ENCODE measurements at places on chromosomes 4 and X.

DNA sequence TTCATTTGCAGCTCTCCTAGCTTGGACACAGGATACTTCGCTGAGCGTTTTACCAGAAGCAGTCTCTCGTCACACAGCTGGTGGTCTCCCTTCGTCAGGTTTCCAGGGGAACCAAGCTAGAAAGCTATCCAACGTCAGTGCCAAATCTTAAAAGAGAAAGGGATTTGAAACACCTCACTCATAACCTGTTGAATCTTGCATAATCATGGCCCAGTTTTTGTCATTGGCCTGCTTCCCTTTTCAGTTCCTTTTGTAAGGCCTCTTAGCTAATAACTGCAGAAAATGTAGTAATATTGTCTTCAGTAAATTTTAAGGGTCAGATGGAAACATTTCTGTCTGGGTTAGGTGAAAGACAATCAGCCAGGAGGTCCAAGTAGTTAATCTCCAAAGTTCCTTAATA, 22.0 kb downstream of the RAB39B start:
- no peak for DNase-seq

- no peak for DNase-seq
Measured at GRCh38 chr4:186695392-186695791, 28.3 kb downstream of the FAT1 start.

- DNase-seq: no peak
Measured at GRCh38 chr4:151323667-151324066, 1.7 kb downstream of the SH3D19 start.

- DNase-seq: no peak
Measured at GRCh38 chr4:151052785-151053184, 37.7 kb upstream of the LRBA start.

DNA sequence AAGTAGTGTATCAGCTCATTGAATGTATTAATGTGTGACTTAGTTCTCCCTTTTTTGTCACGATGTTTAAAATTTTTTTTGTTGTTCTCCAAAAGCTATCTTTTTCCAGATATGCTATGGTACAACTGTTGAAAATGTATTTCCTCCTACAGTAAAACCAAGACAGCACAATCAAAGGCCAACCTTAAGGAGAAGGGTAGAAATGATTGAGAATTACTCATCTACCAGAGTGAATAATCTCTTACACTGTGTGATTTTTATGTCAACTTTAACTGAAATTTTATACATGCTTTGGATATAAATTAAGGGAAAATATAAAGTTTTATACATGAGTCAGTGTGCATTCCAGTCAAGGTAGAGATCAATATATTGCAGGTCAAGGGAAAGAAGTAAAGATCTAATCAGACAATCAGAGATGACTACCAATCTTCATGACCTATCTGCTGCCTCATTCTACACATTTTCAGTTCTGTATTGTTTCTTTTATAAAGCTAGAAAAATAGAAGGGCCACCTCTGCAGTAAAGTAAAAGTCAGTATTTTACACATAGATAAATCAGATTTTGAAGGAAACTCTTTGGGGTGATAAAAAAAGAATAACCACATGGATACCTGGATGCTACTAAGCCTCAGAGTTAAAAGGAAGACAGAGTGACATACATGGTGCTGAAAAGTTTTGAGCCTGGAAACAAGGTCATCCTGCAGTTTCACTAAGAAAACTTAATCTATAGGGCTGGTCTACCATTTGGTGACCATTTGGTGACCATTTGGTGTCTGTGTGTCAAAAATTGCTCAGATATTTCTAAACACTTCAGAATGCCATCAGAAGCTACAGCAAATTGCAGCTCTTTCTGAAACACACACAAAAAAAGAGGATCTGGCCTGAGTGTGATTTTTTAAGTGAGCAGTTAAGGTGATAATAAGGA, 1.6 kb downstream of the FAM13A start:
- no peak for DNase-seq

GRCh38 chrX:87582453-87582852, 64.9 kb downstream of the KLHL4 start:
- DNase-seq: no peak

All from NCI-H2081 treated with DMSO at 0.1 percent for 48 hours (cell line).